ENCODE measurements at places on chromosomes 12 and 14. TPM values are rescaled to one million over a fixed set of nuclear protein-coding genes. Genes with fewer than 3 reads are reported as not detected.

SIX6 gene
- total RNA-seq, result not detected

MYF6 gene
- total RNA-seq, result not detected

GARIN6 gene
- not detected for total RNA-seq

DNA sequence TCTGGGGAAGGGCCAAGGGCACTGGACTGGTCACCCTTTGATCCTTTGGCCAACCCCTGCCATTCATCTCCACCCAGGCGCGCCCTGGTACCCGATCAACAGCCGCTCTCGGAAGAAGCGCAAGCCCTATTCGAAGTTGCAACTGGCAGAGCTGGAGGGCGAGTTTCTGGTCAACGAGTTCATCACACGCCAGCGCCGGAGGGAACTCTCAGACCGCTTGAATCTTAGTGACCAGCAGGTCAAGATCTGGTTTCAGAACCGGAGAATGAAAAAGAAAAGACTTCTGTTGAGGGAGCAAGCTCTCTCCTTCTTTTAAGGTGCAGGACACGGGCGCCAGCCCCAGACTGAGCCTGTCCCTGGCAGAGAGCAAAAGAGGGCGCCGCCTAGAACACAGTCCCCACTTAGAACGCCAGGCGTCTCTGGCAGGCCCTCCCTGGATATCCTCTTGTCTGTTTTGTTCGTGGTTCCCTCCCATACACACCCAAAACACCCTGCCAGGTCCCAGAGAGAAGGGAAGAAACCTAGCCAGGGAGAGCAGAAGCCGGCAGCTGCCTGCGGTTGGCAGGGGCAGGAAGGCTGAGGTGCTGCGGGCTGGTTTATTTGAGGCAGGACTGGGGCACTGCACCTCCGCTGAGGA is 1.7 kb downstream of the HOXC12 start:
- DNase-seq, result no peak

- no peak for DNase-seq
Observed at GRCh38 chr12:48686615-48687334, 4.7 kb upstream of the KANSL2 start.

Data from HFFc6 (cell line).